Kidney epithelial cell (primary cell): ENCODE measurements at places on chromosomes 2 and 18.

DNA sequence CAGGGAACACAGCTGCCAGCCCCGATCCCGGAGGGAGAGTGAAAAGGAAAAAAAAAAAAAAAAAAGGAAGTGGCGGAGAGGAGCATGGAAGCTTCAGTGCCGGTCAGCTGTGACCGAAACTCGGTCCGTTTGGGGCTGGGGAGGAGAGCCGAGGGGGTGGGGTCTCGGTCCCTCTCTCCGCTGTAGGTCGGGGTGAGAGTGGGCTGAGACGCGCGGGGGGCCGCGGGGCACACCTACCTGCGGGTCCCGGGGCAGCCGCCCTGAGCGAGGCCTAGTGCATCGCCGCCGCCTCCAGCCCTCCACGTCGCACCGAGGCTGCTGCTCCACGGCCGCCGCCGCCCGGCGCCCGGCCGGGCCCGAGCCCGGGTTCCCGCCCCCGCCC, 536 bp downstream of the VPS54 start:
- DNase-seq = no peak

GRCh38 chr18:59484561-59485328, 125.7 kb upstream of the LMAN1 start:
- no peak for DNase-seq

DNA sequence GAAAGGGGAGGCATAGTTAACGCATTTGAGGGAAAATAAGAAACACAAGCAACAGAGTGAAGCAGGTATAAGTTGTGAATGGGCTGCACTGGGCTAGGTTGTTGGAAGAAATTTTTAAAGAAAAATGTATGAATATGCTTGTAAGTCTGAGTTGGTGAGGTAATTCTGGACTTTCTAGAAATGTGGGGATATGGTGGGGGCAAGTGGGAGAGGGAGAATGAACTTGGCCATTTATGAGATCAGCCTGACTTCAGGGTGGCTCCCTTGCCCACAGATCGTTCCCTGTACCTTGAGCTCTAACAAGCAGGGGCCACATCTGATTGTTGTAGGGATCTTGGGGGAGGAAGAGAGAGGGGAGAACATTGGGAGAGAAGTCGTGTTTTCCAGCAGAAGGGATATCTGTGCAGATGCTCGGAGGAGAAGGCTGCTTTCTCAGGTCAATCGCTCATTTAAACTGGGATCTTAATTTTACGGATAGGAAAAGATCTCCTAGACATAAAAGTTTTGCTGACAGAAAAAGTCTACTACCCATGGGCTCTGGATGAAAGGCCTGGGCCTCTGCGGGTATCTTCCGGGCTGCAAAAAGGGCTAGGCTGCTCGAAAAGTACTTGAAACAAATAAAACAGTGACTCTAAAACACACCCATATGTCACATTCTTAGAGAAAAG, 42.5 kb upstream of the FZD5 start:
- DNase-seq = no peak

DNA sequence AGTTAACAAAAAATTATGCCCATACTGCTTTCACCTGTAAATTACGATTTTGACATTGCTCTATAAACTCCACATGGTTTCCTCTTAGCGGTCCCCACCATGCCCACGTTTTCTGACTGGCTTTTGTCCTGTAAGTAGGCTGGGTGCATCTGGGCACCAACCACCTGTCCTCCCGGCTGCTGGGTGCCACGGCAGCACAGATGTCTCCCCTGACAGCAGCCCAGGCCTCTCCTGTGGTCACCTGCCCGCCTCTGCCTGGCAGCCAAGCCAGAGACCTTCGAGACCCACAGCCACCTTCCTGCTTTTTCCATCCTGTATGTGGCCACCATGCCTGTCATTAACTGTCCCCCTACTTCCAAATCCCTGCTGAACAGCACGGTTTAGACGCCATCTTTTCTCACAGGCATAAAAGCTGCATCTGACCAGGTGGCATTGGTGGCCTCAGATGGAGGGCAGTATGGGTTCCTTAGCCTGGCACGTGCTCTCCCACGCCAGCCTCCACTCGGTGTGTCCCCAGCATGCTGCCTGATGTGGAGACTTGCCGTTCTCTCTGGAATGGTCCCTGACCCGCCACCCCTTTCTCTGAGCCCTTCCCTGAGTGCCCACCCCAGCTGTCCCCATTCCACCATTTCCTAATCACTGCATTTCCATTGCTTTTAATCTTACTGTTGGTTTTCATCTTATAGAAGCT, 18.9 kb downstream of the SNORC start:
- no peak for DNase-seq

GRCh38 chr2:58107803-58108710, 61.5 kb downstream of the VRK2 start:
- peak; percentile 61 for DNase-seq

DNA sequence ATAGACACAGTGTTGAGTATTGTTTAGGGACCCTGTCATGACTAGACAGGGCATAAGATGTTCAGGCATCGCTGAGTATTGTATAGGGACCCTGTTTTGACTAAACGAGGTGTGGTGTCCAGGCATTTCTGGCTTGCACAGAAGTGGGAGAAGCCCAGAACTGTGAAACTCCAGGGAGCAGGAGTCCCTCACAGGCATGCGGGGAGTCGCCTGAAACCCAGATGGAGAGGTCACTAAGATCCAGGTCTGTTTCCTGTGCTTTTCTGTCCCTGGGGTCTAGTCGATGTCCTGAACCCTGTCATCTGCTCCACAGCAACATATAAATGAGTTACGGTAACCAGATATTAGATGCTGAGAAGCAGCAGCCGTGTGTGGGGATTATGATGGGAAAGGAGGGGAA, 469.0 kb upstream of the SALL3 start:
- no peak for DNase-seq

DNA sequence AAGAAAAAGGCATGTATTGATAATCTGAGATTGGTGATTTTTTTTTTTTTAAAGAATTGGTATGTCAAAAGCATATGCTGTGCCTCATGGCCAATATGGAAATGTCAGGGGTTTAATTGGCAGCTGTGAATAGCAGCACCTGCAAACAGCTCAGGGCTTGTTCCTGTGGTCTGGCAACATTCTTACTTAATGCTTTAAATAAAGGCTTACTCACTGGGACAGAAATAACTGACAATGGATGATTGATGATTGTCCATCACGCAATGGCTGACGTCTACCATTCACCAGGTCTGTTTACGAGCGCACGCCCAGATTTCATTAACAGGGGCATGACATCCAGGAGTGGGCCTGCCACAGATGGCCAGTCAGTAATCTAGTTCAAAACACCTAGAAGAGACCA, 66.7 kb downstream of the ETAA1 start:
- DNase-seq = peak; percentile 68

- no peak for DNase-seq
Observed at GRCh38 chr2:23387221-23387550, 2.2 kb downstream of the KLHL29 start.

- DNase-seq = no peak
Observed at GRCh38 chr2:30765876-30766470, 41.3 kb downstream of the CAPN13 start.

DNA sequence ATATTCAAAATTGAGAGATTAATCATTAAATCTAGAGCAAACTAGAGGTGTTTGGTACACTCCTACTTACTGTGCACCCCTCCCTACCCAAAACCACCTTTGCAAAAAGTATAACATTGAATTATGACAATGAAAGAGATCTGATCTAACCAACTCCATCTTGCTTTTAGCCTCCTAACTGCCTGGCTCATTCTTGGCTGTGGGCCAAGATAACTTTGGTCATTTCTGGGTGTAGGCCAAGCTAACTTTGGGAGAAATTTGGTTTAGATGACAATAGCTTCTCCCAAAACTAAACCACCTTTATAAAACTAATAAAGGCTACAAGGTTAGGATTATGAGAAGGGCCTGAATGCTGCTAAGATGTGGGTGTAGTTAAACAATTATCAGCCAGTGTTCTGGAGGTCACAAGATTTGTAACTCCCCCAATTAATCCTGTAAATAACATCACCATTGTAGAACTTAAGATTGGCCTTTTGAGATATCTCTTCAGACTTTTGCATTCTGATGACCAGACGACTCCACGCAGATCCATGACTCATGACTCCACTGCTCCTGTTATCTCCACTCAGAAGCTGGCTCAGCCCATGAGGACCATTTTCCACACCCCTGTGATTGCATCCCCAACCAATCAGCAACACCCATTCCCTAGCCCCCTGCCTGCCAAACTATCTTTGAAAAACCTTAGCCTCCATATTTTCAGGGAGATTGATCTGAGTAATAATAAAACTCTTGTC, 160.2 kb downstream of the FBXO15 start:
- DNase-seq = no peak

GRCh38 chr2:131040661-131041401, 52.4 kb downstream of the FAM168B start:
- DNase-seq = no peak

- no peak for DNase-seq
Observed at GRCh38 chr18:67280486-67281242, 235.9 kb downstream of the DSEL start.

DNA sequence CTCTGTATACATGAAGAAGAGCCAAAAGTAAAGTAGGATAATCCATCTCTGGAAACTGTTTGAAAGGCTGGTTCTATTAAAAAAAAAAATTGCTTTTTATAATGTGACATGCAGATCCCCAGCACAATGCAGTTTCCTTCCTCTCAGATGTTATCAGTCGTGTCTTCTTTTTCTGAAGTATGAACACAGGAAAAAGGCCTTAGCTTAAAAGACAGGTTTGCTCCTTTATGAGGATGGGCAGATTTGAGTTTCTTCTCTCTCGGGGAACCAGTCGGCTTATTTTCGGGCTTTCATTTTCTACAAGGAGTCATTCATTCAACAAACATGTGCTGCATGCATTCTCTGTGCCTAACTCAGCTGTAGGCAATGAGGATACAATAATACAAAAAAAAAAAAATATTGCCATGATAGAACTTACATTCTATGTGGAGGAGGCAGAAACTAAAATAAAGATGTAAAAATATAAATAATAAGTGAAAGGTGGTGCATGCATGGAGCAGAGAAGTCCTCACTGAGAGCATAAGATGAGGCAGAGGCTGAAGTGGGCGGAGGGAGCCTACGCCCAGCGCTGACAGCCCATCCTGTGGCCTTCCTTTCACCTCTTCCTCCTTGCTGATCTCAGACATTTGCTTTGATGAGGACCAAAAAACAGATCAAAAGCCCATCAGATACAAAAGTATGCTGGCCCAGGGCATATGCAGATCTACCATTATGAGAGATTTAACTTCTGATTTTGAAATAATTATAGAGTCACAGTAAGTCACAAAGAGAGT, at the start of gene CD226:
TSS of gene CD226 (minus strand) at position 513 of the 773 bp plus-strand sequence. CDS start at position 46, 467 bp downstream.
- no peak for DNase-seq

DNA sequence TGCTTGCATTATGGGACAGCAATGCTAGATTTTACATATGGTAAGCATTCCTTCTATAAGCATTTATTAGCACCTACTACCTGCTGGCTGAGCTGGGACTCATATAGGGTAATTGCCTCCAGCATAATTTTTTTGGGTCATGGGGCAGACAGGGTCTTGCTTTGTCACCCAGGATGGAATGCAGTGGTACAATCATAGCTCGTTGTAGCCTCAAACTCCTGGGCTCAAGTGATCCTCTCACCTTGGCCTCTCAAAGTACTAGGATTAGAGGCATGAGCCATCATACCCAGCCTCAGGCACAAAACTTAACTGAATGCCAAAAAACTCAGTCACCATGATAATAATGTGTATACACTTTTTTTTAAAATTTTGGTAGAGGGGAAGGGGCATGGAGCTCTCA, 35.3 kb downstream of the TMEM237 start:
- DNase-seq = no peak

DNA sequence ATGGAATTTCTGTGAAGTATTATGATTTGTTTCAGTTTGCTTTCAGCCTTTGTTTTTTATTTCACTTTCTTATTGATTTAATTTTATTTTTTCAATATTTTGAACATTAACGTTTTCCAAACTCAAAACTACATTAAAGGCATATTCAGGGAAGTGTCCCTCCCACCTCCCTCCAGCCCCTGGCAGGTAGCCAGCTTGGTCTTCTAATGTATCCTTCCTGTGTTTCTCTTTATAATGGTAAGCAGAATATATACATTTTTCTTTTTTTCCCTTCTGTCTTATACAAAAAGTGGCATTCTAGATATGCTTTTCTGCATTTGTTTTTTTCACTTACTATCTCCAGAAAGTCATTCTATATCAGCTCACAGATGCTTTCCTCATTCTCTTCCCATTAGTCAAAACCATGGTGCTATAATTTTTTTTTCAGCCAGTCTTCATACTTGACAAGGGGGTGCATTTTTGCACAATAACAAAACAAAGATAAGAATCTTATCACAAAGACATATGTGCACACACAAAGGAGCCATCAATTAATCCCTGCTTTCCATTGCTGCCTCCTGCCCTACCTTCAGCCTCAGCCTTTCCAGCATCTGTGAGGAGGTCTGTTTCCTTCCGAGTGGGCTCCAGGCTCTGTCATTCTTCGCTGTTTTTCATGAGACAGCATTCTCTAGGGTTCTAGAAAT, 33.7 kb upstream of the TMEM177 start:
- DNase-seq = no peak
